ENCODE measurements at places on chromosomes 6 and 20.

DNA sequence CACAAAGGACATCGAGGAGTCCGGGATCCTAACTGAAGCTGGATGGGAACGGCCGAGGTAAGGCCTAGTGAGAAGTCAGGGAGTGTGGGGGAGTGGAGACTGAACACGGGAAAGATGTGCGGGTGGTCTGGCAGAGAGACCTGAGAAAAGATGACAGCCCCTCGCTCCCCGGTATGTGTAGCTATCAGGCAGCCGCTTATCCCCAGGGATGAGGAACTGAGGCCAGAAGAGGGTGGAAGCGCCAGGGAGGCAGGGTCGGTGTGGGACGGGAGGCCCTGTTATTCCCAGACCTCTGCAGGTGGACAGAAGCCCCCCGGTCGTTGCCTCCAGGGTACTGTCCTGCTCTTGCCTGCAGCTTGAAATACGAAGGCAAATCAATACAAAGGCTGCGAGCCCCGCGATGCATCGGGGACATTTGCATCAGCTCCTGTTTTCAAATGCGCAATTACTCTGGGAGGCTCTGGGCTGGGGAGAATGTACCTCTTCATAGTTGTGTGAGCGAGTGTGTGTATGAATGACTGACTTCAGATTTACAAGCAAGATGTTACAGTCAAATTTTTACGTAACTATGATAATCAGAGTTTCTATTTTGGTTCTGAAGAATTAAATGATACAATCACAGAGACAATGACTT, 221.3 kb downstream of the QKI start:
- no peak for DNase-seq

- DNase-seq = no peak
Measured at GRCh38 chr6:72913797-72914196, 291.9 kb downstream of the KCNQ5 start.

DNA sequence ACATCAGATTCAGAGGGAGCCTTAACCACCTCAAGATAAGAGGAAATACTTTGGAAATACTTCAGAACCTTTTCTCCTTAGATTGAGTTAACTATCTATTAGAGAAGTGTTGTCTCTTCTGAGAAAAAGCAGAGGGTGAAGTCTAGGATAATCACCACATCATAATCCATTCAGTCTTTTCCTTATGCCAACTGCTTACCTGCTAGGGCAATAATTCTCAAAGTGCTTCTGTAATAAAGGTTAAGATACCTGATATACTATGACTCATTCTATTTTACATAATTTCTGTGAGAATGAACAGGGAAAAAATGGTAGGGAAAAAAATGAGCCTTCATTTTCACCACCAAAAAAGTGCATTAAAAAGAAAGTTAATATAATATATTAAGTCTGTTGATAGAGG, 70.1 kb upstream of the LOC128125822 start:
- DNase-seq = no peak

- DNase-seq = peak; percentile 27
Measured at GRCh38 chr20:50292591-50293283, 102.1 kb downstream of the CEBPB start.

- DNase-seq = no peak
Measured at GRCh38 chr6:39243809-39244208, 14.5 kb upstream of the KCNK5 start.

DNA sequence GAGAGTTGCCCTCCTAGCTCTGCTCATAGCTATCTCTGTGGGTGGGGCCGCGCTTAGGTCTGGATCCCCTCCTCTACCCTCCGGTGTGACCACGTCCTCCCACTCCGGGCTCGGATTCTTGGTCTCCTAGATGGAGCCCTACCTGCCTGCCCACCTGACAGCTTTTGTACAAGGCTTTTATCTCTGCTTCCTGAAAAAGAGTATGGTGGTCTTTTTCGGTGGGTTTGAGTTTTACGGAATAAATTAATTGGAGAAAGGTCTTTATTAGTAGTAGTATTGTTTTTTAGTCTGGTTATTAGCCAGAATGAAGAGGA, 773 bp downstream of the SMAP1 start:
- no peak for DNase-seq

GRCh38 chr6:32972353-32973143, 4.2 kb downstream of the BRD2 start:
- DNase-seq = no peak

DNA sequence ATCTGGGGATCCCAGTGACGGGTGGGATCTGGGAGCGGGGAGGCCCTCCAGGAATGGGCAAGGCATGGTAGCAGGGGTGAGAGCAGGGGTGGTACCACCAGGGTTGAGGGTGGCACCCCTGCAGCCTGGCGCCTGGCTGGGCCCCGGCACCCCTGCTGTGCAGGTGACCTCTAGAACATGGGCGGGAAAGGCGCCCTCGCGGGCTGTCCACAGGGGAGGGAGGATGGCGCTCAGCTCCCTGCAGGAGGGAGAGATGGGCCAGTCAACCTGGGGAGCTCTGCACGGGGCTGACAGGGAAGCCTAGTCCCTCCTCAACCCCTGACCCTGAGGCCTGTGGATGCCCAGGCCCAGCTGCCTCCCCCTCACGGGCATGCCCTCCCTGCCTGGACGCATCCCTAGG, 61.6 kb upstream of the SLCO4A1 start:
- no peak for DNase-seq

Measured in esophagus squamous epithelium (tissue), 5 donors.